ENCODE measurements at places on chromosomes 5 and 9.
A peak's percentile ranks its signal among the peaks of the same experiment; 100 is the strongest.

DNA sequence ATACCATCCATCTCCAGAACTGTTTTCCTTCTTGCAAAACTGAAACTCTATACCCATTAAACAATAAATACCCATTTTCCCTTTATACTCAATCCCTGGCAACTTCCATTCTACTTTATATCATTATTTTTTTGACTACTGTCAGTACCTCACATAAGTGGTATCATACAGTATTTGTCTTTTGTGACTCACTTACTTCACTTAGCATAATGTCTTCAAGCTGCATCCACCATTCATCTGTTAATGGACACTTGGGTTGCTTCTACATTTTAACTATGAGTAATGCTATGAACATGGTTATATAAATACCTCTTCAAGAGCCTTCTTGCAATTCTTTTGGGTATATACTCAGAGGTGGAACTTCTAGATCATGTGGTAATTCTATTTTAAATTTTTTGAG lies 11.6 kb upstream of the TYRP1 start:
- no peak for DNase-seq

GRCh38 chr5:157546456-157547100 lies 29.0 kb downstream of the ADAM19 start:
- DNase-seq: no peak

GRCh38 chr5:94744906-94745305 lies 126.4 kb downstream of the SLF1 start:
- DNase-seq: peak; percentile 18

GRCh38 chr5:141872496-141873356 lies 5.5 kb downstream of the PCDH1 start:
- no peak for DNase-seq

- DNase-seq: no peak
Measured at GRCh38 chr9:8491563-8491962, 692.0 kb upstream of the DMAC1 start.

DNA sequence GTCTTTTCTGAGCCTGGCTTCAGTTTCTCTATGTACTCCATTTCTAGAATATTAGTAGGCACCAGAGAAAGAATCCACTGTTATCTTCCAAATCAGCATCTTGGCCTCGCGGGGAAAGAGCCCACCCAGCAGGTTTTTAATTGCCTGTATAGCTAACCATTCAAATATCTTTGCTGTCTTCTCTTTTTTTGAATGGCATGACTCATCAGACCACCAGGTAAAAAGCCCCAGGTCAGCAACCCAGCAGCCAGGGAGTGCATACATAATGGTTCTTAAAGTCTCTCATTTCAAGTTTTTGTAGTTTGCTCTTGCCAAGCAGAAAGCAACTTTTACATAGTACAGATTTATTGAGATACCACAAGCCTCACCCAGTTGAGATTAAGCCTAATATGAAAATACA lies 50.7 kb downstream of the TMEM167A start:
- DNase-seq: no peak

- no peak for DNase-seq
Measured at GRCh38 chr5:30764704-30765103, 428.8 kb upstream of the CDH6 start.

GRCh38 chr9:128383791-128384190 lies 12.6 kb downstream of the URM1 start:
- no peak for DNase-seq

- DNase-seq: no peak
Measured at GRCh38 chr9:34685591-34685990, 5.5 kb downstream of the CCL19 start.

DNA sequence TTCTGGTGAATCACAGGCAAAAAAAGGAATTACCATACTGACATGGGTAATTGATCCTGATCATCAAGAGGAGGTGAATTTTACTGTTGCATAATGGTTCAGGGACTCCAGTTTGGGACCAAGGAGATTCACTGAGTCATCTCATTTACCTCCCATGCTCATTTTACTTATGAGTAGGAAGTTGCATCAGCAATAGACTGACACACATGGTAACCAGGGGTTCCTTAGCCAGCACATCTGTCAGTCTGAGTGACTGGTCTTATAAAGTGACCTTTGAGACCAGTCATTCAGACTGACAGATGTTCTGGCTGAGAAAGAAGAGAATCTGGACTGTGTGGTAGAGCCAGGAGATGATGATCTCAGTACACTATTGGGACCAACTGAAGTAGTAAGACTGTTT lies 384.6 kb upstream of the CD180 start:
- peak; percentile 45 for DNase-seq

DNA sequence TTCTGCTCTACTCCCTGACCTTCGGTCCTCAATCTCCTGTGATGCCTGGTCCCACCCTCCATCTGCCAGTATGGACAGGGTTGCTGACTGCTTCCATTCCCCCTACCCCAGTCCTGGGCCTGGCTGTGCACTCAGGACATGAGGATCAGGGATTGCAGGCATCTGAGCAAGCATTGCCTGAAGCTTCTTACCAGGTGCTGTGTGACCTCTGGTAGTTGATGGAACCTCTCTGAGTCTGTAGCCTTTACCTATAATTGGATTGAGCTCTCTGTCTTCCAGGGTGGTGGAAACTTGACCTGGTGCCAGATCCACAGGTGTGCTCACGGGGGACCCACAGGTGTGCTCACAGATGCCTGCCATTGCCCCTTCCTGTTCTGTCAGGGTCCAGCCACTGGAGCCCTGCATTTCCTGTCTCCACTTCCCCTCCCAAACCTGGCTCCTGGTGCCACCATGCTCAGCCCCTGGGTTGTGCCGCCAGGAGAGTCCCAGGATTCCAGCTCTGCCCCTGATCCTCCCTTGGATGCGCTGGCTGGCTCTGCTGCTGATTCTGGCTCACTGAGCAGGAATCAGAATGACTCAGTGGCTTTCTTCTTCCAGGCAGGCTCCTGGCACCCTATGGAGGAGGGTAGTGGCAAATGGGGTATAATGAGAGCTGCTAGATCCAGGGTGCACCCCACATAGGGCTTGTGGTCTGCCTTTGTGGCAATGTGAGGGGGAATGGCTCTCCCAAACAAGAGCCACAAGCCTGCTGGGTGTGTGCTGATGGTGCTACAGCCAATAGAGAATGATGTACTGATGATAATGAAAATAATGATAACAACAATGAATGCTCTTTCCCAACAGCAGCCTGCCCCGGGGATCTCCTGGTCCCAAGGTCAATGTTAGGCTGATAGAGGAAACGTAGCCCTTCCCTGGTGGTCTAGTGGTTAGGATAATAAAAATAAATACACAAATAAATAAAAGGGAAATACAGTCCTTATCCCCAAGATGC lies 35.2 kb upstream of the PSD2 start:
- no peak for DNase-seq

DNA sequence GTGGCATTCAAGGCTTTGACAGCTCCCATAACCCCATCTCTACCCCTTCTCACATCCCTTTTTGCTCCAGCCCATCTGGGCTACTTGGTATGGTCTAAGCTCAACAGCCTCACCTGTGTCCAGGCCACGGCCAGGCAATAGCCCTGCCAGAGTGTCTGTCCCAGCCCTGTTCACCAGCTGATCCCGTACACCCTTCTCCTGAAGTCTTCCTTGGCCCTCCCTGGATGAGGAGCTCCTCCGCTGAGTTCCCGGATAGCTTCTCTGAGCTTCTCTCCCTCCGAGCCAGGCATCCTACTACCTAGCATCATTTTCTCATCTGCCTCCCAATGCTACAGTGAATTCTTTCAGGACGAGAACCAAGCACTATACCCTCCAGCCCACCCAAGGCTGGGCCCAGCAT lies 208.2 kb downstream of the DAB2IP start:
- DNase-seq: no peak

DNA sequence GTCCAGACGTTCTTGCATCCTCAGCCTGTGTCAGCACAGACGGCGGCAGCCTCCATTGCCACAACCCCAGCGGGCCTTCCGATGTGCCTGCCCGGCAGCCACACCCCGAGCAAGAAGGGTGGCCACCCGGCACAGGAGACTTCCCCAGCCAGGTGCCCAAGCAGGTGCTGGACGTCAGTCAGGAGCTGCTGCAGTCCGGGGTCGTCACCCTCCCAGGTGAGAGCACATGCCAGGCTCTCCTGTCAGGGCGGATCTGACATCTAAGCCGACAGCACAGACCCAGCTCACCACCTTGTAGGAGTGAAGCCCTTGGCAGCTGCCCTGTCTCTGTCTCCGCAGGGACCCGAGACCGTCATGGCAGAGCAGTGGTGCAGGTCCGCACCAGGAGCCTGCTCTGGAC lies 48.3 kb upstream of the LRRC14B start:
- no peak for DNase-seq

DNA sequence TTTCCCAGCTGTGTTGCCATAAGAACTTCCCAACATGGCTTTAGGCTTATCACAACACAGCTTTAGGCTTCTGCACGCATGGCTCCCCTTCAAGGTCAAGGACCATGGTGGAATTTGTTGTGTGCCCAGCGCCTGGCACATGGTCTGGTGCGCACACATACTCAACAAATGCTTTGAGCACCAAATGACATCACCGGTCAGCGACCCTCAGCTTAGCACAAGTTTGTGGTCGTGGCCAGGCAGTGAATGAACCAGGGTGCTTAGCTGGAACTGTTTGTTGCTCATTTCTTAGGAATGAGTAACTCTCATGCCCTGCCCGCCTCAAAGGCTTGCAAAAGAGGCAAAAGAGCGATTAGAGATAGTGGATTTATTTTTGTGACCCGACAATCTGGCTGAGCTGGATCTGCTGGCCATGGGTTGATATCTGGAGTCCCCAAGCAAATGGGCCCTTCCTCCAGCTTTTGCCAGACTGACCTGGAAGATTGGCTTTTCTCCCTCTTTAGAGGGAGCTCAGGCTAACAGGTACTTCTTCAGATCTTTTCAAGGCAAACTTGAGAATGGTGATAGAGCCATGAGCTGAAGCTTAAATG lies 58.9 kb downstream of the DAP start:
- no peak for DNase-seq

- no peak for DNase-seq
Measured at GRCh38 chr9:106655966-106656365, 207.0 kb upstream of the ZNF462 start.

GRCh38 chr5:42798284-42799240 lies 13.1 kb downstream of the SELENOP start:
- DNase-seq: no peak

- DNase-seq: no peak
Measured at GRCh38 chr9:74543145-74543544, 46.0 kb downstream of the RORB start.

Measured in inflammatory macrophage treated with lipopolysaccharide for 4 hours (primary cell).